ENCODE measurements at places on chromosomes 2 and 18.

GRCh38 chr2:237944302-237944701 lies 22.5 kb upstream of the UBE2F start:
- no peak for DNase-seq

- no peak for DNase-seq
These were observed 23.2 kb upstream of the CABYR start for GRCh38 chr18:24115628-24116027.

DNA sequence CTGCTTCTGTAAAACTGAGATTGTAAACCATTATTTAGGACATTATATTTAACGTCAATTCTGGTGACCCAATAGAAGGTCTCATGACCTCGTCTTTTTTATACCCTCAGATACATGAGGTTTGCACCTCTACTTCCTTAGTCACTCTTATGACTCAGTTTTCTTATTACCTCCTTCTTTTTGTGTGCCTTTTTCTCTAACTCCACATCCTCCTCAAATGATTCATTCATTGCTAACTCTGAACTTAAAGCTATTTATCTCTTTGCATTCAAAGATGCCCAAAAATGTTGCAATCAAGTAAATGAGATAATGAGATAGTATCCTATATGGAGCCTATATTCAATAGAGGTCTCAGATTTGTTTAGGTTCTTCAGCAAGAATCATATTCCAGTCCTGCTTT lies 121.0 kb upstream of the KYNU start:
- DNase-seq, result no peak

DNA sequence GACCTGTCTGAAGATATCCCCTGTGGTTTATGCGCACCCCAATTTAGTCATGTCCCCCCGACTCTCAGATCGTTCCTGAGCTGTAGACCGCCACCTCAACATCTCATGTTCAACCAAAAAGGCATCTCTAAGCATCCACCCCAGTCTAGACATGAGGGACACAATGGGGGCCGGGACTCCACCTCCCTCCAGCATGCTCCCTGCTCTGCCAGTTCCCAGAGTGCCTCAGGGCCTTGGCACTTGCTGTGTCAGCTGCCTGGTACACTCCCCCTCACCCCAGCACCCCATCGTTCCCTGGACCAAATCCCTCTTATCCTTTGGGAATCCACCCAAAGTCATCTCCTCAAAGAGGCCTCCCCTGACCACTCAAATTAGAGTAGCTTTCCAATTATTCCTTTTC lies 22.2 kb downstream of the TNS1 start:
- DNase-seq, result no peak

DNA sequence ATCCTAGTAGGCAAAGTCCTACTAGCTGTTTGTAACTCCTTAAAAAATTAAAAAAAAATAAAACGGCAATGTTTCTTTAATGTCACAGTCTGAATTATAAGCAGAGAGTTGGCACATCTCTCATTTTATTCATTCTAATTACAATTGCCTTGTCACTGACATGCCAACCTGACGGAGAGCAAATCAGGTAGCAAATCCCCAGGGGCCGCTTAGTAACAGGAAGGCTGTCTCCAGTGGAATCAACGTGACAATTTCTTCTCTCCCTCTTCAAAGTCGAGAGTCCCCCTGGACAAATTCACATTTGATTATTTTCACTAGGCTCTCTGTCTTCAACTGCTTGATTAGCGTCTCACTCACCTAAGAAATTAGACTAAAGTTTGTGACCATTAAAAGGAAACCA lies 1598.9 kb upstream of the PIK3C3 start:
- no peak for DNase-seq

DNA sequence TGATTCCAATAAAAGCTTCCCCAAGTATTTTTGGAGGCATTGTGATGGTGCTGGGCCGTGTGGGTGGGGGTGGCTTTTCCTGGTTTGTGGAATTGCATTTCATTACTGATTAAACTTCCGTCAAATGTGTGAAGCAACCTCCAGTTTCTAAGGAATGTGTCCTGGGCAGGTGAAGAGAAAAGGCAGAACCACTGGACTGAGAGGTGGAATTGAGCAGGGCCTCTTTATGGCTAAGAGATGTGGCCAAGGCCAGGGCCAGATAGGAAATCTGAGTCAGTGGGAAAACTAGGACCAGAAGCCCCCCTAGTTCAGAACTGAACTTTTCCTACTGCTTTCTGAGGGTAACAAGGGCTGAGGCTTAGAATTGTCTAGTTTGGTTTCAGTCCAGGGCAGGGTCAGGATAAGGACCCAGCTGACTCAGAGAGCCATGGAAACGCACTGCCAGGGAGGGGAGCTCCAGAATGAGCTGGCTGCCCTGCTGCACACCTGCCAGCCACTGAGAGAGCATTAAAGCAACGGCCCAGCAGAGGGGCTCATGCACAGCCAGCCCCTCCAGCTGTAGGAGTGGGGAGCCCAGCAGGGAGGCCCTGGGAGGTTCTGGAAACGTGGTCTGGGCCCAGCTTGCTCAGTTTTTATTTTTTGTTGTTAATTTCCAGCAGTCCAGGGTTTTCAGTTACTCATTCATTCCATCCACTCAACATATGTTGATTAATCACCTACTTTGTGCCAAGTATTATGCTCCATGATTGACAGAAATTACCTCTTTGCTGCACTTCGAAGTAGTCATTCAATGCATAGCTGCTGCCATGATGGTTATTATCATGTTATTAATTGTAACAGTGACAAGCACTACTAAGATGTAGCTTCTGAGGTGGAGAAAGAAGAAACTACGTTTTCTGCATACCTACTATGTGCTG lies 156.1 kb downstream of the MSH2 start:
- no peak for DNase-seq

- DNase-seq, result no peak
These were observed 1655.3 kb upstream of the ACVR2A start for GRCh38 chr2:146189541-146189940.

GRCh38 chr2:98822301-98823164 lies 91.6 kb upstream of the MGAT4A start:
- DNase-seq, result peak; percentile 32

- no peak for DNase-seq
These were observed 139.3 kb downstream of the ASXL3 start for GRCh38 chr18:33717339-33717738.

GRCh38 chr2:74107071-74107470 lies 40.6 kb downstream of the BOLA3 start:
- DNase-seq, result no peak

- DNase-seq, result no peak
These were observed 83.0 kb downstream of the GBX2 start for GRCh38 chr2:236085211-236085610.

- DNase-seq, result no peak
These were observed 164.3 kb upstream of the CAVIN2 start for GRCh38 chr2:192011196-192011595.

DNA sequence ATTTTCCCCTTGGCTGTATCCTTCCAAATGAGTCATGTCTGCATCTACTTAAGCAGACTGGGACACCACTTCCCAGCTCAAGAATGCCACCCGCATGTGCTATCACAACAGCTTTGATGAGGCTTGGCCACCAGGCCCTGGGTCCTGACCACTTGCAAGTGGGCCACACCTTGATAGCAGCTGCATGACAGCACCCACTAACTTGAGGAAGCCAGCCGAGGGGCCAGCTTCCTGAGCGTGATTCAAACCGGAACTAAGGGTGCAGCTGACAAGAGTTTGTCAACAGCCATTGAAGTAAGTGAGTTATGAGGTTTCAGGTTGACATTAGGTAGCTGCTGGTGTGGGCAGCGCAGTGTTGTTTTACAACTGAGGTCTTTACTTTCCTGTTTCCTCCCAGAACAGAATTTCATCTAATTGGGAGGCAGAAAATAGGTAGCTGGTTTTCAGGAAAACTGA lies 54.4 kb downstream of the EPHA4 start:
- DNase-seq, result peak; percentile 61

GRCh38 chr2:232264081-232264480 lies 114.5 kb upstream of the ALPP start:
- DNase-seq, result no peak

GRCh38 chr2:38201784-38202183 lies 125.8 kb upstream of the CYP1B1 start:
- DNase-seq, result no peak

GRCh38 chr2:30448866-30449265 lies 1.8 kb downstream of the LCLAT1 start:
- no peak for DNase-seq

DNA sequence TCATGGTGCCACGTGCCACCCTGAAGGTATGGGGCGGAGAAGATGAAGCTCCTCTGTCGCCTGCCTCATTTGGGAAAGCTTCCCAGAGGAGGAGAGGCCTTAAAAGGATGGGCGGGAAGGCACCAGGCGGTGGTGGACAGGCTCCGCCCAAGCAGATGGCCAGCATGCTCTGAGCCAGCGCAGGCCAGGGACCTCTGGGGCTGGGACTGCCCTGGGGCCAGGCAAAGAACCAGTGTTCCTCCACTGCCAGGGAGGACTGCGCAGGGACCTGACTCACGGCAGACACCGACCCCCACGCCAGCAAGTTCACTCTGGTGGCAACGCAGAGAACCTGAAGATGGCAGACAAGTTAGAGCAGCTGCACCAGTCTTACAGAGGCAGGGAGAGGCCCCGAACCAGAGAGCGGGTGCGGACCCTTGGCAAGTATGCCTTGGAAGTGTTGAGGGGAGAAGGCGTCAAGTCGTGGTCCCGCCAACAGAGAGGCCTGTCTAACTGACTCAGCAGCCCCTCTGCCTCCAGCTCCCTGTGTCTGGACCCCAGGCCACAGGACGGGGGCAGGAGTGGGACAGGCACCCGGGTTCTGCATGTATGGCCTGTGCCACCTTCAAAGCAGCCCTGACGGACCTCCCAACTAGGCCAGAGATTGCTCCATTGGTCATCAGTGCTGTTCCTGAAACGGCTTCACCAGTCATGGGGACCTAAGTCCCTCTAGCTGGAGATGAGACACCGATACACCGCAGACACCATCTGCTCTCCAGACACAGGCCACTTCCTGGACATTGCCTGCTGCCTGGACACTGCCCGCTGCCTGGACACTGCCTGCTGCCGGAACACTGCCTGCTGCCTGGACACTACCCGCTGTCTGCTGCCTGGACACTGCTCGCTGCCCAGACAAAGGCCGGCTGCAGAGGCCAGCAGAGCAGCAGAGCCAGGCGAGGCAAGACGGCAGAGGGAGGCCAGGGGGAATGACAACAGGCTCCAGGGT lies 124.7 kb downstream of the HDAC4 start:
- DNase-seq, result no peak

DNA sequence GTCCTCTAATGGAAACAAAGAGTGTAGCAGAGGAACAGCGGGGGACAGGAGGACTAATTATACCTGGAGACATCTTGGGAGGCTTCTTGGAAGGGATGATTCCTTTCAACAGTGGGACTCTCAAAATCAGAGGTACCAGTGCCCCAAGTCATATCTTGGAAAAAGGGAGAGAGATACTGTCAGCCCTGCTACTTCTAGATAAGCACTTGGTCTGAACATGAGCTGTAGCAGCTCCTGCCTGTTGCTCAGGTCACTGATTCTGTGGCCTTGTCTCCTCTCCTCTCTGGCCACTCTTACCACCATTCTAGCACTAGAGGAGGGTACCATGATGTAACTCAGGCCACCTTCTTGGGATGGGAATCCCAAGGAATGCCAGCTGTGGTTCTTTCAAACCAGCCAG lies 54.5 kb downstream of the MFSD6 start:
- DNase-seq, result no peak

DNA sequence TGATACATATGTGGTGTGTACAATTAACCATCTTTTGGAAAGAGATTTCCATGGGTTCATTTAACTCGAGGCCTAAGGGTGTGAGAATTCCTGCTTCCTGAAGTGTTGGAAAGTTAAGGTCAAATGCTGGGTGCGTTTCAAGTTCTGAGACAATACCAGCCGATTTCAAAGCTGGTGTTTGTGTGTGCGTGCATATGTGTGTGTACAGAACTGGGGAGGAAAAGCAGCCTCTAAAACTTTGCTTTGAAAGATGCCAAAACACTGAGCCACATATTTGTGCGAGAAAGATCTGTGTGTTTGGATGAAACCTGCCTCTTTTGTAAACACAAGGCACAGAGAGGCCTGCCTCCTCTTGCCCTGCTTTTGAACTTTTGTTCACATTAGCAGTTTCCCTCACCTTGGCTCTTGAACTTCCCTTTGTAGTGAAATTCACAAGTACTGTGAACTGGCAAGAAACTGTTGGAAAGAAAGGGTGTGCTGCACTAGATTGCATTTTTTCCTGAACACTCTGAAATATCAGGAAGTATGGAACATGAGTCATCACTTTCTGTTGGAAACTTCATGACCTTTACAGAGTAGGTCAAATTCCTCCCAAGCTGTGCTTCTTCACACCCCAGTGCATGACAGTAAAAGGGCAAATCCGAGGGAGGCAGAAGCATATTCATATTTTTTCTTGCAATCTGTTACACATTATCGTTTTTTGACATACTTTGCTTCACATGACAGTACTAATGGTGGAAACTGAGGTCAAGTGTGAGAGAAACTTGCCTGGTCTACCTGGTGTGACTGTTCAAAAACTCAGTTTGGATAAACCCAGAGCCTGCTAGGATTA lies 20.0 kb upstream of the CAVIN2 start:
- DNase-seq, result no peak

GRCh38 chr2:32067549-32067948 lies 4.2 kb downstream of the SPAST start:
- no peak for DNase-seq

DNA sequence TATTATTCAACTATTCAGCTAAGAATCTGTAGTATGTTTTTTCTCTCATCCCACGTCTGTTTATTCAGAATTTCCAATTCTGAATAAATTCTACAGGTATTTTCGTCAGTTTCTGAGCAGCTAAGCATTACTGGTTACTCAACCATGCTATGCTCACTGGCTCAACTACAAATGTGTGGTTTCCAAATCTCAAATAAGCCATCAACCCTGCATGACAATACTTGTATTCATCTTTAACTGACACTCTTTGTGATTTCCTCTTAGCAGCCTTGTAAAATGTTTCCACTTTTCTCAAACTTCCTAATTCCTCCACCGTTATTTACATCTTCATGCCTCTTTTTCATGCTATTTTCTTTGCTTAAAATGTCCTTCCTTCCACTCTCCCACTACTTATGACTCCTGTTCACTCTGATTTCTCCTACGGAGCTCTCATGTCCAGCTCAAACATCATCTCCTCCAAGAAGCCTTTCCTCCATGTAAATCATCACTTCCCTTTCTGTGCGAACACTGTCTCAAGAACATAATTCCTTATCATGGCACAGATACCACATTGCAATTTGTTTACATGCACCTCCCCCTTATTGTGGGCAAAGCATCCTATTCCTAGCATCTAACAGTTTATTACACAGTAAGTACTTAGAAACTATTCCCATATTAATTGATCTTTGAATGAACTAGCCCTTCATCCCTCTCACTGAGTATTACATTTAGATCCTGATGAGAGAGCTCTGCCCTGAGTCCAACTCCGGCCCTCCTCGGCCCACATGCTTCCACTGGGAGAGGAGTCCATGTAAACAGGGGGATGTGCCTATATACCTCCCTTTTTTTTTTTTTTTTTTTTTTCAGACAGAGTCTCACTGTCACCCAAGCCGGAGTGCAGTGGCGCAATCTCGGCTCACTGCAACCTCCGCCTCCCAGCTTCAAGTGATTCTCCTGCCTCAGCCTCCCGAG lies 10.5 kb downstream of the CCDC88A start:
- no peak for DNase-seq

DNA sequence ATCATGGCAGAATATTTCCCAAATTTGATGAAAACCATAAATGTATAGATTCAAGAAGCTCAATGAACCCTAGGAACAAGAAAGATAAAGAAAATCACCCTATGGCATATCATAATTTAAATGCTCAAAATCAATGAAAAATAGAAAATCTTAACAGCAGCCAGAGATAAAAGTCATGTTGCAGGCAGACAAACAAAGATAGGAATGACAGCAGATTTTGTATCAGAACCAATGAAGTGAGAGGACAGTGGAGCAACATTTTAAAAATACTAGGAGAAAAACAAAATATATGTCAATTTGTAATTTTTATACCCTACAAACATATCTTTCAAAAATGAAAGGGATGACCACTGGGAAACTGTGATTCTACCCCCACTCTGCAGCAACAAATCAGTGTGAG lies 203.3 kb downstream of the PIEZO2 start:
- no peak for DNase-seq
